Activated T-cell treated with anti-CD3 and anti-CD28 coated beads for 4 hours (primary cell): ENCODE measurements at places on chromosomes 4 and X.

- DNase-seq = no peak
Measured at GRCh38 chrX:96455078-96455477, 229.6 kb upstream of the DIAPH2 start.

DNA sequence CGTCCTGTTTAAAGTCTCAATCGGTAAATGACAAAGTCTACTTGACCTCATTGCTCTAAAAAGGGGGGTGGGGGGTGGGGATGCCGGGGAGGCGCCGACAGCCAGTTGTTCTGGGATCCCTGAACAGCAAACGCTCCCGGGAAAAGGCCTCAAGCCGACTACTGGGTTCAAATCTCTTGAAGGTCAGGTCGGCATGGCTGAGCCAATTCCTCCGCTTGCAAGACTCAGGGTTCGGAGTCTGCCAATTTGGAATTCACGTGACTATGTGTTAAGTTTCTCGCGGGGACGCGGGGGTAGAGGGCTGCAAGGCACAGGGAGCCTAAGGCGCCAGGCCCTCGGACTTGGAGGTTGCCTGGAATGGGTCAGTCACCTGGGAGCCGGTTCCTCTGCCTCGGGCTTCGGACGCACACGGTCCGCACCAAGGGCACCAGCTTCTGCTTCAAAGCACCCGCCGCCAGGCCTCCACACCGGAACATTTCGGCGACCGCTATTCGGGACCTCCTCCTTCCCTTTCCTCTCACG is 399 bp downstream of the AIFM1 start:
- no peak for DNase-seq

DNA sequence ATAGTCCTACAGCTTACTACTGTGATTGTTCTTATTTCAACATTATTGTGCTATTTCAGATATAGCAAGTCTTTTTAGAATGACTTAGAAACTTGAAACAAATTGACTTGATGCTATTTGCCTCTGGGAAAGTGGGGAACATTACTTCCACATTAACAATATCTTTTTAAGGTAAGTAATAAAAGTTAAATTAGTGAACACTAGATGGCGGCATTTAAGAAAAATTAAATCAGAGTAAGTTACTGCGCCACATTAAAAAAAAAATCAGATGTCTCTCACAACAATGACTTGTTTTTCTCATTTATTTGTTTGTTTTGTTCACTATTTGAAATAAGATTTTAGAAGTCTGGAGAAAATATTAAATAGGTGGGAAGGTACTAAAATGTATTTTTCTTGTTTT is 1026.9 kb upstream of the SLIT2 start:
- DNase-seq = no peak

DNA sequence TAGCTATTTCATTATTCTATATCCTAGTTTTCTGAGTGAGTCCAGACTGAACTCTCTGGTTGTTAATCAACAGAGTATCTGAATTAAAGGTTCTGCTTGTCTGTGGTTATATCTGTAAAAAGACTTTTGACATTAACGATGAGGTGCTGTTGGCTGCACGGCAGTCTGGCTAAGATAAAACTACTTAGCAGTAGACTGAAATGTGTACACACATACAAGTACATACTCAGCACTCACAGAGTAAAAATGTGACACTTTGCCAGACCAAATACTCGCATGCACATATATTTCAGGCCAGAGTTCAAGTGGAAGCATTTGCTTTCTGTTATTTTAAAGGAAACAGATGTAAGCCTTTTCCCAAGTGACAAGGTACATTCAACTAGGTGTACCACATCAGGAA is 80.5 kb downstream of the PRDM5 start:
- DNase-seq = no peak

- DNase-seq = no peak
Measured at GRCh38 chr4:6373541-6374410, 98.6 kb downstream of the PPP2R2C start.

DNA sequence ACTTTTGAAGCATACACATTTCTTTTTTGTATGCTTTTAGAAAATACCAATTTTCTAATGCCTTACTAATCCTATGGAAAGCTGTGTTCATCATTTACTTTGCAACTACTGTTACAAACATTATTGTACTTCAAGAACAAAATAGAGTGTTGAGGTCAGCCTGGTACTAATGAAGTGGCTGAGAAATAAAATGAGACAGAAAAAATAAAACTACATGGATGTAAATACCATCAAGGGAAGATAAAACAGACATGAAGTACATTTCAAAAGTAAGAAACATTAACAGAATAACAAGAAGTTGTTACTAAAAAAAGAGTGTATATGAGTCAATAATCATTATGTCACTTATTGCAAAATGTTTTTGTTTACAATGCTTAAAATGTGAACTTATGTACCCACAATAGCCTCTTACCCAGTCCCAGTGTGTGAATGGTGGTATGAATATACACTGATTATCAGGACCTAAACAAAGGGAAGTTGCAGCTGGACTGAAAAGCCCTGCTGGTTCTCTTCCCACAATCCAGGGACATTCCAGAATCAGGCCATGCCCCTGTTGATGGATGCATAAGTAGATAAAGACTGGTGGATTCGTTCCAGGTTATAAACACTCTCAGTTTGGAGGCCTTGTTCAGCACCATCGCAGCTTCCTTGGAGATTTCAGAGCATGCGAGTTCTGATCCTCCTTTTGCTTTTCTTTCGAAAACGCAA is 2.4 kb upstream of the CSN3 start:
- no peak for DNase-seq

DNA sequence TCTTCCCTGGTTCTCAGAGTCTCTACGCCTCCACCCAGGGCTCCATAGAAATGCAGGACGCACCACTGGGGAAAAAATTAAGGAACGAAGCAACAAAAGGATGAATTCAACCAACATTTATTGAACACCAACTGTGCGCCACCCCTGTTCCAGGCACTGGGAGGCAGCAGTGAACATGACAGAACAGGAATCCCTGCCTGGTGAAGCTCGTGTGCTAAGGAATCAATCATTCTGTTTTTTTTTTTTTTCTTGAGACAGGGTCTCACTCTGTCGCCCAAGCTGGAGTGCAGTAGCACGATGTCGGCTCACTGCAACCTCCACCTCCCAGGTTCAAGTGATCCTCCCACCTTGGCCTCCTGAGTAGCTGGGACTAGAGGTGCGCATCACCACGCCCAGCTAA is 1.9 kb upstream of the FTSJ1 start:
- DNase-seq = no peak

DNA sequence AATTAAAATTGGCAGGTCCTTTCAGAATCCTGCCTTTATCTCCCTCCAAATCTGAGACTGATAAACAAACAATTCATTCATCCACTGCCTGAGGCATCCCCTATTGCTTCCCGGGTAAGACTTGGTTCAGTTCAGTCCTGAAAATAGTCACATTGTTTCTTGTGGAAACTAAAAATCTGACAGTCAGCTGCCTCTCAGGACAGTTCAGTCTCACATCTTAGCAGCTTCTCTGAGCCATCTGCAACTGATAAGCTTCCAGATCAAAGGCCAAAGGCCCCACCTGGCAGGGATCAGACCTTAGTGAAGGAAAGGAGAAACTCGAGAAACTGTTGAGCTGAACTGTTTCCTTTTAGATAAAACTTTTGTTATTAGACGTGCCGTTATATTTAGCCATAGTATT is 264.5 kb downstream of the IL15 start:
- no peak for DNase-seq

- no peak for DNase-seq
Measured at GRCh38 chr4:113591982-113592381, 169.6 kb downstream of the CAMK2D start.

DNA sequence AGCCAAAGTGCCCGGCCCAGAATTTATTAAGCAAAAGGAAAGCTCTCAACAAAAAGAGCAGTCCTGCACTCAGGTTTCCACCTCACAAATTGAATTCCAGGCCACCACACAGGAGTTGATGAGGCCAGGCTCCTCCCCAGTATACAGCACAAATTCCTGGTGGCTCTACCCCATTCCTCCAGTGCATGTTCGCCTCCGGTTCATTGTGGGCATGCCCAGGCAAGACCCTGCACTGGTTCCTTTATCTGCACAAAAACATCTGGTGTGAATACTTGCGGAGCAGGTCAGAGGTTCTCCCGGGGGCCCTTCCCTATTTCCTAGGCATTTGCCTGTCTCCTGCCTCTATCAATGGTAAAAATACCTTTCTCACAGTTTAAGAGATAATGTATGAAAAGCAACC is 195.2 kb upstream of the ANXA10 start:
- DNase-seq = no peak

DNA sequence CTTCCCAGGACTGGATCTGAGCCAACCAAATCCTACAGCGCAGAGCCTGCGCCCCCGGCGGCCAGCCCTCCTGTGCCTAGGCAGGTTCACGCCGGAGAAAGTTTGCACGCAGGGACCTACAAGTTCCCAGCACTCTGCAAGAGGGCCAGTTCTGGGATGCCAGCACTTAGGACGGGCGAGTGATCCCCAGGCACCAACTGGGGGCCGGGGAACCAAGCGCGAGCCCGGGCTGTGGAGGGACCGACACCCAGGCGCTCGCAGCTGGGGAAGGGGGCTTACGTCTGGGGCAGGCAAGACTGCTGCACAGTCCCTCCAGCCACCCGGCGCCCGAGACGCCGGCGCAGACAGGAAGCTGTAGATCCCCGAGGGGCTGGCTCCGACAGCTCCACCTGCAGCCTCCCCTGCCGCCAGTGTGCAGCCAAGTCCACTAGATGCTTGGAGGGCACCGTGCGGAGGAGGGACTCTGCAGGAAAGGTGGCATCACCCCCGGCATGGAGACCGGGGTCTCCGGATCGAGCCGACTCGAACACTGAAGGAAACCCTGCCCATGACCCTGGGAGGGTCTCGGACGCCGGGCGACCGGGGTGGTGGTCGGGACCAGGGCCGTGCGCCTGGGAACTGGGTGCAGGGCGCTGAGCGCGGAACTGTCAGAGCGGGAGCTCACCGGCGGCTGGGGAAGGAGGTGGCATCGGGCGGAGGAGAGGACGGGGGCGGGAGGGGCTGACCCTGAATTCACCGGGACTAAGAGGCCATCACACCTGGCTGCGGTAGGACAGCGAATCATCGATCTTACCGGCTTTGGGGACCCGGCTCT is 566 bp downstream of the CORIN start:
- DNase-seq = peak; percentile 3

DNA sequence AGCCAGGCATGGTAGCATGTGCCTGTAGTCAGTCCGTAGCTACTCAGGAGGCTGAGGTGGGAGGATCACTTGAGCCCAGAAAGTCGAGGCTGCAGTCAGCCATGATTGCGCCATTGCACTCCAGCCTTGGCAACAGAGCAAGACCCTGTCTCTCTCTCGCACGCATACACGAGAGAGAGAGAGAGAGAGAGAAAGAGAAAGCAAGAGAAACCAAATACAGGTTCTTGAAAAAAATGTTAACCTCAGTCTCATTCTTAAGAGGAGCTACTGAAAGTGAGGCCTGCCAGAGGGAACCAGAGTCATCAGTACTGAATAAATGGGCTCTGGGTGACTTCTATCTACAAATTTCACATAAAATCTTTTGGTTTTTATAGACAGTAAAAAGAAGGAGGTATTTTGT is 42.9 kb downstream of the KIAA0232 start:
- DNase-seq = no peak

- DNase-seq = no peak
Measured at GRCh38 chr4:185554365-185555126, 19.2 kb upstream of the PDLIM3 start.

GRCh38 chr4:117084866-117085701 is at the start of gene TRAM1L1:
Gene TRAM1L1, minus strand, starts transcription at chr4:117085576. Its CDS starts 183 bp downstream, at chr4:117085393.
- no peak for DNase-seq
